Ascending aorta (tissue), 2 donors: ENCODE measurements at places on chromosomes 1 and 21.

DNA sequence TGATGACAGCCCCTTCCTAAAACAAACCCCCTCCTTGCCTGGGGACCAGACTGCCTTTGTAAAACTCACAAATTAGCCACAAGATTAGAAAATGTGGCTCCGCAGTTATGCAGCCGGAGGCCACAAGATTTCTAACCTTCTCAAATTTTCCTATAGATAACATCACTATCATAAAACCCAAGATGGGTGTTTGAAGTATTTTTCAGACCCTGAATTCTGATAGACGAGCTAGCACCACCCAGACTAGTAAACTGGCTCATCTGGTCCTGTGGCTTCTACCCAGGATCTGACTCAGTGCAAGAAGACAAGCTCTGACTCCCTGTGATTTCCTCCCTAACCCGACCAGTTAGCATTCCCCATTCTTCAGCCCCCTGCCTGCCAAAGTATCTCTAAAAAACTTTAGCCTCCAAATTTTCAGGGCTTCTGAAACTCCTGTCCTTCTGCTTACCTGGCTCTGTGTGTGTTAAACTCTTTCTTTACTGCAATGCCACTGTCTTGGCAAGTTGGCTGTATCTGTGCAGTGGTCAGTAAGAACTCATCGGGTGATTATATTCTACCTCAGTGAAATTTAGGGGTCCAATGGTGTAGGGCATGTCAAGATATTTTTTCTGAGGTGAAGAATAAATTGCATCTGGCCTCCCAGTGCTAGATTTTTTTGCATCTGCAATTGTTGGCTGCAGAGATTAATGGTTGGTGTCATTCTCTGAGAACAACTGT, 102.1 kb downstream of the S1PR1 start:
- DNase-seq, result no peak
- H3K36me3 ChIP-seq, result no peaks in the 10 kb centered on the region
- no peaks in the 10 kb centered on the region for H3K4me1 ChIP-seq
- H3K4me3 ChIP-seq, result no peak overlapping the region
- no peak overlapping the region for H3K27ac ChIP-seq

- DNase-seq, result no peak
- H3K4me1 ChIP-seq, result no peaks in the 10 kb centered on the region
These were observed 232.4 kb downstream of the SEC16B start for GRCh38 chr1:177737456-177737855.

GRCh38 chr1:38071312-38072256, 25.0 kb upstream of the POU3F1 start:
- no peak overlapping the region for H3K27ac ChIP-seq
- no peak overlapping the region for H3K4me3 ChIP-seq
- H3K27me3 ChIP-seq, result no peaks in the 10 kb centered on the region
- no peak for DNase-seq
- no peaks in the 10 kb centered on the region for H3K4me1 ChIP-seq
- H3K36me3 ChIP-seq, result no peaks in the 10 kb centered on the region

DNA sequence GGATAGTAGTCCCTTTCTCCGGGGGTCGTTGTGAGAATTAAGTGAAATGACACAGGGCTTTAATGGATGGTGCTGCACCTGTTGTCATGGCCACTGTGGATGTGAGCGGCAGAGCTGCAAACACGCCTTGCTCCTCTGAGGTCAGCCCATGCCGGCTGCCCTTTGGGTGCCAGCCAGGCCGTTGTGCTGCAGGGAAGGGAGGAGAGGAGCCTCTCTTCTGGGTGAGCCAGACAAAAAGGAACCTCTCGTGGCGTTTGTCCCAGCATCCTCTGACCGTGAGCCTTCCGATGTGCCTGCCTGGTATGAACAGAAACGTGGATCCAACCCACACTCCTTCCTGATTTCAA, 383.0 kb upstream of the VAMP3 start:
- peaks cover 4% of the 10 kb centered on the region for H3K4me1 ChIP-seq
- H3K27me3 ChIP-seq, result no peaks in the 10 kb centered on the region
- no peaks in the 10 kb centered on the region for H3K36me3 ChIP-seq
- no peak overlapping the region for H3K4me3 ChIP-seq
- no peak for DNase-seq
